ENCODE measurements at places on chromosomes 6 and 20. TPM values are rescaled to one million over a fixed set of nuclear protein-coding genes. Genes with fewer than 3 reads are reported as not detected.
A peak's percentile ranks its signal among the peaks of the same experiment; 100 is the strongest.

DNA sequence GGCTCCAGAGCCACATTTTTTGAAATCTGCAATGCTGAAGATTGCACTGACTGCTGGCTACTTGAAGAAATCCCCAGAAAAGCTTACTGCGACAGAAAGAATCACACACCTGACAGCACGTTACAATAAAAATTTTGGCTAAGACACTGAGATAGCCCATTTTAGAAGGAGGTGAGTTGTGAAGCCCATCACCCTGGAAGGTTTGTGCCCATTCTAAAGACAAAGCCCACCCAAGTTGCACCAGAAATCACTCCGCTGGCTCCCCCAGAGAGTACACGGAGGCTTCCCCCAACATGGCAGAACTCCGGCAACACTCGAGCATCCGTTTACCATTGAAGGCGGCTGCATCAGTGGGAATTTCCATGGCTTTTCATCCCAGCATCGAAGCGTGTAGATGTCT lies 29.4 kb downstream of the LPA start:
- DNase-seq, result peak; percentile 0

- DNase-seq, result no peak
Observed at GRCh38 chr6:31930962-31931361, 3.4 kb downstream of the C2 start.

Gene BPIFB1
- not detected for polyA plus RNA-seq

Gene BICRAL
- polyA plus RNA-seq, result 6.6 TPM

Gene MPIG6B
- polyA plus RNA-seq, result 0.09 TPM
